NCI-H1092 (cell line): ENCODE measurements at places on chromosomes 12 and 14.

DNA sequence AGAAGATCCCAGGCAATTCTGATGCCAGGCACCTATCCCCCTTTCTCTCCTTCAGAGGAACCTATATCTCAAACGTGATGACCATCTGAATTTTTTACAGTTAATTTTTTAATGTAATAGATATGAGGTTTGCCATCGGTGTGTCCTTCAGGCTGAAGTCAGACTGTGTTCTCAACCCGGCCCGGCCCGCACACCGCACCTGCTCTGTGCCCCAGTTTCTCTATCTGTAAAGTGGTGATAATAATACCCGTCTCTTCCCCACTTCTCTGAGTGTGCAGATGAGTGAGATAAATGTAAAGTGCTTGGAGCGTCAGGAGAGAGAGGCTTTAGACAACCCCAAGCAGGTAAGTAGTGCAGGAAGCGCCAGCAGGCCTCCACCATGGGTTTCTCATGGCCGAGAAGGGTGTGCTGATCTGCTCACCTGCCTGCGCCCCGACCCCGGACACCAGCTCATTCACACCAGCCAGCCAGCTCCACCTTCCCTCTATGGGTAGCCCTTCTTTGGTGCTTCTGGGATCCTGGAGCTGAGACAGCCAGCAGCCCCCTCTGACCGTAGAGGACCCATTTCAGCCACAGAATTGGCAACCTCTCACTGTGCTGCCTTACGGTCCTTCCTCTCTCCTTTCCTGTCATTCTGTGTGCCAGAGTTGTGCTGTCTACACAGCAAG is 80.0 kb downstream of the ZFP36L1 start:
- DNase-seq = no peak

DNA sequence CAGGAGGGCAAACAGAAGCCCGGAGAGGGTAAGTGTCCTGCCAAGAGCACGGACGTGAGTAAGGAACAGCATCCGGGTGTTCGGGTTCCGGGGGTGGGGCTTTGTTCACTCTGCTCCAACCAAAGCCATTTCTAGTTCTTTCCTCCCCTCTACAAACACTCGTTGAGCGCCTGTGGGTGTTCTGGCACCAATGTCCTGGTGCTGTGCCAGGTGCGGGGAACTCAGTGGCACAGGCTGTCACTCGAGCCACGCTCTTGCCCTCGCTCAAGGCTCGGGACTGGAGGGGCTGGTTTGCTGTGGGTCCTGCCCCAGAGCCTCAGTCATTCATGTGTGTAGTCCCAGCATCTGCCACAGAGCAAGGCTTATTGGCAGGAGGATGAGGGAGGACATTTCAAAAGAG is 157.5 kb downstream of the CALM1 start:
- peak; percentile 67 for DNase-seq

DNA sequence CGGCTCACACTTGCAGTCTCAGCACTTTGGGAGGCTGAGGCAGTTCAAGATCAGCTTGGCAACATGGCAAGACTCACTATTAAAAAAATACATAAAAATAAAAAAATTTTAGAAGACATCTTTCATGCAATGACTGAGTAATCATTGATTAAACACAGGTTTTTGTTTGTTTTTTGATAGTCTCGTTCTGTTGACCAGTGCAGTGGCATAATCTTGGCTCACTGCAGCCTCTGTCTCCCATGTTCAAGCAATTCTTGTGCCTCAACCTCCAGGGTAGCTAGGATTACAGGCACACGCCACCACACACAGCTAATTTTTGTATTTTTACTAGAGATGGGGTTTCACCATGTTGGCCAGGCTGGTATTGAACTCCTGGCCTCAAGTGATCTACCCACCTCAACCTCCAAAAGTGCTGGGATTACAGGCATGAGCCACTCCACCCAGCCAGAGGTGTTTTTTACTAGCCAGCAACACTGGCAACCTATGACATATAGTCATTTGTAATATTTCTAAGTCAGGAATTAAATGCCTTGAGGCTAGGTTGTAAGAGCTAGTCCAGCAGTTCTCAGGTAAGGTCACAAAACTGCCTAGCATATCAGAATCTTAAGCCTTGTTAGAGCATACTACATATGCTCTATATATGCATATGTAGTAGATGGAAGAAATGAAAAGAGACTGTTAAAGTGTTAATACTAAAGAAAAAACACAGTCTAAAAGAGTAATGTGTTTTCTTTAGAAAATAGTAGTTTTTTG is 27.1 kb downstream of the HECTD1 start:
- no peak for DNase-seq

DNA sequence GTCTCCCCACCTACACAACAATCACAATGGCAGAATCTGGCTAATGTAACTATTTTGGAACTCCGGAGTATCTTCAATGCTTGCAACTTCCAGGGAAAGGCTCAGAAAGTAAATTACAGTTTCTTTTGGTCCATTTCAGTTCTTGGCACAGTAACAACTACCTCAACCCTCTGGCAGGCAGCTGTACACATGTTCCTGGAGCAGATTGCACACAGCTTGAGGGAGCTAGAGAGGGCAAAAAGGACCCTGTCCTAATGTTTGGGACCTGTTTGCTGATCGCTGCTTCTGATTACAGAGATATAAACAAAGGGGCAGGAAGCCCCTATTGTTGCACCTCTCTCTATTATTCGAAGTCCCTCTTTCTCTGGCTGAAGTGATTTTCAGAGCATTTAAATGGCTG is 35.2 kb upstream of the SLC38A1 start:
- DNase-seq = no peak

- DNase-seq = no peak
Observed at GRCh38 chr12:47038270-47038748, 41.1 kb upstream of the PCED1B start.
